ENCODE measurements at places on chromosomes 2 and 18. TPM values are rescaled to one million over a fixed set of nuclear protein-coding genes. Genes with fewer than 3 reads are reported as not detected.

DNA sequence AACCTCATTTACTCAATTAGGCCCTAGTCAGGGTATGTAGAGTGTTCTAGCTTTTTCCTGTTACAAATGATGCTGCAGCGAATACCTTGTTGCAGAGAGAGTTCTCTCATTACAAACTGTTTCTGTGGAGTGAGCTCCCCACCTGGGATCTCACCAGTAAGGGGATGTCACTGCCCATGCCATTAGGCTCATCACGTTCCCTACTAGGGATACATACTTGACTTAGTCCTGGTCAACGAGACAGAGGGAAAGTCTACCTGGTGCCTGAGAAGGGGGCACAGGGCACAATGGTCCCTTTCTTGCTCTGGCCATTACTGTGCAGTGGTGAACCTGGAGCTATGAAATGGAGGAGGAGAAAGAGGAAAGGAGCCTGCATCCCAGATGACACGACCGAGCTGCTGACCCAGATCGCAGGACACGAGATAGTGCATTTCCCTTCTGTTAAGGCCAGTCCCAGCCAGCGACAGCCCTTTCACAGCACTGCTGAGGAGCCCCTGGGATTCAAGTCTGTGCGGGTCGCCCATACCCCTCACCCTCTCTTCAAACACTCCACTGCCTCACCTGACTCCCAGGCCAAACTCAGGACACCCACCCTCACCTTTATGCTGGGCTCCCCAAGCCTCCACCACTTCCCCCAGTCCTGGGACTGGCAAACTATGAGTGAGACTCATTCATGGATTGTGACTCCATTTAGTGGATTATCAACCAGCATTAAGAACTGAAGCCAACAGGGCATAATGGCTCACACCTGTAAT, 16.0 kb downstream of the MALL start:
- no peak for DNase-seq

DNA sequence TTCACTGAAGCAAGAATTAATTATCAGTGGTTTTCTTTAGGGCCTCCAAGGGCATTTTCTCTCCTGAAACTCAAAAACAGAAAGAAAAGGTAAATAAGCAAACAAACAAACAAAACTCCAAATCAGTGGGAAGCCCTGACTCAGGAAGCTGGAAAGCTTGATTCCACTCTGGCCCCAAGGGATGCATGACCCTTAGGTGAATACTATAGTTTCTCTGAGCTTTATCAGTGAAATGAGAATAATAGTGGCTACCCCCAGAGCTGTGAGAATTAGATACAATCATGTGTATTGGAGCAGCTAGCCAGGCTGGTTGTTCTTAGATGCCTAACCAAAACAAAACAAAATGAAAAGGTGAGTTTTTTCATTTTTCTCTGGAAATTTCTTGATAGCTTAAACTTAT, 585.1 kb downstream of the CNTNAP5 start:
- DNase-seq: no peak

GRCh38 chr2:229873123-229873581, 48.7 kb downstream of the TRIP12 start:
- no peak for DNase-seq

GRCh38 chr2:79375817-79376216, 137.0 kb upstream of the CTNNA2 start:
- DNase-seq: no peak

DNA sequence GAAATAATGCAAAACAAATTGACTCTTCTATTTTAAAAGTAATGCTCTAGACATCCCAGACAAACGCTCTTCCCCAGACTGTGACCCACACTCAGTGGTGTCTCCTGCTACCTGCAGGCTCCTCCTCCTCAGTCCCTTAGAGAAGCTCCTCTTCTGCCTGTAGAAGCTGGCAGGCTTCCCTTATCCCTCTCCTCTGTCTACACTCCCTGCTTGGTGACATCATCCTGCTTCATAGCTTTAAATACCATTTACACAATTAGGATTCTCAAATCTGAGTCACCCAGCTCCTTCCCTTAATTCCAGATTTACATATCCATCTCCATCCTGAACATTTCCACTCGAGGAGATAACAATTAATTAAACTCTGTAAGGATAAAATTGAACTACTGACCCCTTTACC, 167.9 kb downstream of the FBXO15 start:
- DNase-seq: no peak

GRCh38 chr18:2692508-2692907, 37.0 kb downstream of the SMCHD1 start:
- DNase-seq: no peak

DNA sequence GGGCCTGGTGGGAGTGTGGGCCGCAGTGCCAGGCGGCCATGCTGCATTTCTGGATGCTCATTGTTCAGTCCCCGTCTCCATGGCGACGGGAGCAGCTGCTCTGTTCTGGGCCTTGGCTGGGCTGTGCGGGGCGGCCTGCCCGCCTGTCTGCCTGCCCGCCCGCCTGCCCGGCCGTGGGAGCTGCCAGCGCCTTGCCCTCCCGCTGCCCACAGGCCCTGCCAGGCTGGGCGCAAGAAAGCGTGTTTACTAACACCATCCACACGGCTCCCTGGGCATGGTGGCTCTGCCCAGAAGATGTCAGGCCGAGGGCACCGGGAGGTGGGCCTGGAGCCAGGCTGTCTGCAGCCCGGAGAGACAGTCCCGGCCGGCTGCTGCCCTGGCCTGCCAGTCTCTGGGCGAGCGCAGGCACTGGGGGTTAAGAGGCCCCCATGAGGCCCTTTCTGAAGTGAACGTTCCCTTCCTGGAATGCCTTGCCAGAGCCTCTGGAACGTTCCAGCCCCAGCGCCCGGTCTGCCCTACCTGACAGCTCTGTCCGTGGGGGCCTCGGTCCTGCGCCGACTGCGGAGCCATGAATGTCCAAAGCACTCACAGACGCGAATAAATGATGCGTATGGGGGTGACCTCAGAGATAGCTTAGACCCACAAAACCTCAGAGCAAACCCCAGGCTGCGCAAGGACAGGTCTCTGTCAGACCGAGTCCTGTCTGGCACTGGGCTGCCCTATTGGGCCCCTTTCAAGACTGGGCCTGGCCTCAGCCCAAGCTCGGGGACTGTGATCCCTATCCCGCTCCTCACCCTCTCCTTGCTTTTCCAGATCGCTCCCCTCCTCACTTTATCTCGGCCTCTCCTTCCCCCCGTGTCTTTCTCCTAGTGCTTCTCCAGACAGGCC, 44.3 kb downstream of the MYCN start:
- DNase-seq: peak; percentile 60

DNA sequence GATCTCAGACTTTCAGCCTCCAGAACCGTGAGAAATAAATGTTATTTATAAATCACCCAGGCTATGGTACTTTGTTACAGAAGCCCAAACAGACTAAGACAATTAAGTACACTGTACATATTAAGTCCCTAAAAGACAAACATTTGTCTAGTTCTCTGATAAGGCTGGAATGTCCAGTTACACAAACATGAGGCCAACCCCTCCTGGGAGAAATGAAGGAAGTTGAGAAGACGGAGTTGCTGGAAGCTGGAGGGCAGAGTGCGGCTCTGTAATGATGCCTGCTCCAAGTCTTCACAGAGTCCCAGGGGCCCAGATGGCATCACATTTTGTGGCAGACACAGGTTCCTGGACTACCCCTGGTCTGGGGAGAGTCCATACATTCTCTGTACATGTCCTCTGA, 79.2 kb upstream of the ST8SIA3 start:
- no peak for DNase-seq

- DNase-seq: peak; percentile 80
Observed at GRCh38 chr18:10131460-10132395, 217.9 kb downstream of the VAPA start.

GRCh38 chr2:174020926-174021662, 55.9 kb upstream of the SP3 start:
- no peak for DNase-seq

GRCh38 chr18:4433717-4434116, 21.4 kb downstream of the DLGAP1 start:
- DNase-seq: no peak

GRCh38 chr2:61281321-61281720, 119.3 kb downstream of the C2orf74 start:
- no peak for DNase-seq

GRCh38 chr2:428591-428990, 140.7 kb upstream of the ALKAL2 start:
- no peak for DNase-seq

- no peak for DNase-seq
Observed at GRCh38 chr18:35691625-35692024, 110.1 kb downstream of the GALNT1 start.

GRCh38 chr2:236167297-236168109, 683 bp downstream of the GBX2 start:
- no peak for DNase-seq

DNA sequence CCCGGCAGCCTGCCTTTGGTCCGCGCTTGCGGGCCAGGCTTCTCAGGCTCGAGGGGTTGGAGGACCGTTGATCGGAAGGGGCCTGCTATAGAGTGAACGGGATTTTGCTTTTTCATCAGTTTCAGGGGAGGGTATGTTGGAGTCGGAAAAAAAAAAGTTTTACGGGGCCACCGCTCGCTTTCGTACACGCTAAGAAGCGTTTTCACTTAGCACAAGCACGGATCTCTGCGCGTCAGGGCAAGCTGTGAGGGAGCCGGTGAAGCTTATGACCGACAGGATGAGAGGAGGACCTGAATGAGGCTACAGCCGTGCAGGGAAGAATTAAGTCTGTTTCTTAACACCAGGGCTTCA, 443 bp downstream of the CPSF3 start:
- no peak for DNase-seq

GRCh38 chr2:36357847-36358659, 2.5 kb downstream of the CRIM1 start:
- peak; percentile 56 for DNase-seq

DNA sequence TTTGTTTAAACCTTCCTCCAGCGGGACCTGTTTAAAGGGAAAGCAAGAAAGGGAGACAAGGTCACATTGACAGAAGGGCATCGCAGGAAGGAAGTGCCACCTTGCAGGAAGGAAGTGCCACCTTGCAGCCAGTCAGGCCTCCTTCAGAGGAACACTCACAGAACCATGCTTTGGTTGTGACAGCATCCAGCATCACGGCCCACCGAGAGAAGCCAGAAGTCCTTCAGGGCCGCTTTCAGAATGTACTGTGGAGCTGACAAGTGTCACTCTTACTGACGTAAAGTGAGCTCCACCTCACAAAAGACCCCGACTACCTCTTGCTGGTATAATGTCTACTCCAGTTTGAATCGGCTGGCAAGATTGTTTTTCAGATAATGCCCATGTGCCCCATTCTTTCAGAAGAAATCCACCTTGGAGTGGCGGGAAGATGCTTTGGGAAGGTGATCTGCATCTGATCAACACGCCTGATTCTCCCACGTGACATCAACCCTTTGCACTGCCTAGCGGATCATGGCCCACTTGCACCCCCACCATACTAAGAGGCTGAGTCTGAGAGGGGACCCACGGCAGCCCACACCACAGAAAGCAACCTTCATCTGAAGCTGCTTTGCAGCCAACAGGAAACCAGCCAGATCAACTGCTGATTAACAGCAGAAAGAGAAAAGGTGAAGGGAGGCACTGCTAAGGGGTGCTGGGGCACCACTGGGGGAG, 99.8 kb downstream of the UXS1 start:
- no peak for DNase-seq

DNA sequence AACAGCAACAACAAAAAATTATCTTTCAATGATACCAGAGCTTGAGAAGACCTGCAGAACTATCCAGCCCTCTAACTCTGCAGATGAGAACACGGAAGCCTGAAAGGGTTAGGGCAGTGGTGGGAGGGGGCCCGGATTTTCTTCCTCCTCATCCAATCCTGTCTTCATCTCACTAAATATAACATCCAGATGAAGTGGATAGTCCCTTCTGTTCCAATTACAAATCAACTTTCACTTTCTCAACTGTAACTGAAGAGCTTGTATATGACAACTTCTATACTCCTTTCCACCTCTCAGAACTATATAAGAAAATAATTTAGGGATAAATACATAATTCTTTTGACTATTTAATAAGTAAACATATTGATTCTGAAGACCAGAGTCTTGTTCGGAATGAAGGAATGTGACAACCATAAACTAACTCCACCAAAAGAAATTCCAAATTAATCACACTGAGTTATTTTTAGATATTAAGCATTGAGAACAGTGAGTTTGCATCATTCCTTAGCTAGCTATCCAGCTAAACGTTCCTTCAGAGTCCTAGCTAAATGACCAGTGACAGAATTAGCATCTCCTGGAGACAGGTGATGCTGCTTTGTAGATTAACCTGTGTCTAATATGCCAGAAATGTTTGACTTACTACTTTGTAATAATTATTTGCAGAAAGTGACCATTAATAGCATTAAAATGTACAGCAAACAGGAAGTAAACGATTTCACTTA, 32.7 kb downstream of the SFT2D3 start:
- no peak for DNase-seq

DNA sequence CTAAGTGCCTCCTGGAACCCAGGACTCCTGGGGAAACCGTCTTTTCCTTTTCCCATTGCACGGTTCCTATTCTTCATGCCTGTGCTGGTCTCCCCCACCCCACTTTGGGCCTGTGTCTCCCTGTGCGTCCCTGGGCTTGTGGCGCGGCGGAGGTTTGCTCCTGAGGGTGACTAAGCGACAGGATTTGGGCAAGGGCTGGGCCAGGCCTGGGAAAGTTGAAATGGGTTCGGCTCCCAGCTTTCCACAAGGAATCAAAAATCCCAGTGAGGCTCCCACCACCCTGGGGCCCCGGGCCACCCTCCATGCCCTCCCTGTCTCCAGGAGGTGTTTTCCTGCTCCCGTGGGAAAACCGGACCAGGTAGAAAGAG, 197.6 kb downstream of the NDUFA10 start:
- no peak for DNase-seq

DNA sequence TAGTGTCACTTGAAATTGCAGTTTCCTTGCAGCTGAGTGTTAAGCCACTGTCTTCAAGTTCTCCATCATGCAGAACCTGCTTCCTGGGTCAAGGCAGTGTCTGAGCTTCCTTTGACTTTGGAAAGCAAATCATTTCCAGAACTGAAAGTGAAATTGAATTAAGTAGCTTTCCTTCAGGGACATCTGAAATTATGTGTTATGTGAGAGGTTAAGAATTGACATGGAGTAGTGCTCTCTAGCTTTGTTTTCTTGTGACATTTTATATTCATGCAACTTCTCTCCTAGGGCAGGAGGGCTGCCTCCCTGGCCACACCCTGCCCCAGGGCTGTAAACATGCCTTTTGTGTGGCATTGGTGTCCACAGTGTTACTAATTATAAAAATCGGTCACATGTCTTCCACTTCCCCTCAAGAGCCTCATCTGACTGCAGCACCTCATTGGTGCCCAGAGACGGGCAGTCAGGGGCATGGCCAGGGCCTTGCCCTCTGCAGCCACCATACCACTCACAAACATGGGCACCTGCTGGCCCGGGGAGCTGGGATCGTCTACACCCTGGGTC, 14.4 kb downstream of the RAB12 start:
- no peak for DNase-seq

GRCh38 chr2:28166956-28167355, 225.7 kb upstream of the FOSL2 start:
- no peak for DNase-seq

SLC9A4 gene
- 13.2 TPM for polyA plus RNA-seq

GRHL1 gene
- 6.0 TPM for polyA plus RNA-seq

RIF1 gene
- polyA plus RNA-seq: 41.0 TPM

MROH2A gene
- 0.33 TPM for polyA plus RNA-seq

KLF7 gene
- 22.4 TPM for polyA plus RNA-seq

TDRD15 gene
- polyA plus RNA-seq: not detected

SH3RF3 gene
- polyA plus RNA-seq: 3.8 TPM

EMILIN1 gene
- polyA plus RNA-seq: 102 TPM

RAB27B gene
- polyA plus RNA-seq: 3.6 TPM

HOXD3 gene
- 28.9 TPM for polyA plus RNA-seq

BCL2 gene
- polyA plus RNA-seq: 19.8 TPM

FSHR gene
- polyA plus RNA-seq: not detected

MOGAT1 gene
- polyA plus RNA-seq: 0.10 TPM

ANKRD62 gene
- 0.07 TPM for polyA plus RNA-seq

MYO7B gene
- 29.5 TPM for polyA plus RNA-seq

MFSD2B gene
- 3.7 TPM for polyA plus RNA-seq

SLC35F6 gene
- 18.2 TPM for polyA plus RNA-seq

Measured in renal pelvis (tissue), 12 donors.